Muscle of back (tissue), 13 donors: ENCODE measurements at places on chromosomes 4 and X.
A peak's percentile ranks its signal among the peaks of the same experiment; 100 is the strongest.

DNA sequence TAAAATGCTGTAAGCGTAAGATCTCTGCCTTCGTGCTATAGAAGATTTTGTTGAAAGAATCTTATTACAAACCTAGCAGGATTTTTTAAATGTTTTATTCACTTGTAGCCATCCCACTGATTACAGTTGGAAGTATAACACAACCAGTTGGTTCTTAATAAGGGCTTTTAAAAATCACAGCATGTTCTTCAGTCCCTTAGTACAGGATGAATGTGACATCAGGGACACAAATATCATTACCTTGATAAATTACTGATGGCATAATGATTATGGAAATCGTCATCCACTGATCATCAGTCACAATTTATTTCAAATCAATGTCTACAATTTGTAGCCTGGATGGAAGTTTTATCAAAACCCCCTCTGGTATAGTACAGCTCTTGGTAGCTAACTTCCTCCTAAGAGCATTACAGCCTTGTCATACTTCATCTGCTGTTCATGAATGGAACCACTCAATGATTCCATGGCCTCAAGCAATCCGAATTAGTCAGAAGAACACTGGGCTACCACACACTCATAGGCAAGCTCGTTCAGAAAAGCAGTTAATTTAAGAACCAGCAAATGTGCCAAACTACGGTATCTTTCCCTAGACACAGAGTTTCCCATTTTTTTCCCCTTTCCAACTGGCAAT lies 389.2 kb upstream of the TENM3 start:
- DNase-seq = no peak

GRCh38 chr4:41661442-41662076 lies 87.0 kb downstream of the PHOX2B start:
- peak; percentile 49 for DNase-seq

GRCh38 chrX:69293776-69294601 lies 128.7 kb upstream of the PJA1 start:
- no peak for DNase-seq

- DNase-seq = no peak
These were observed 334.5 kb downstream of the GASK1B start for GRCh38 chr4:157838366-157838765.

- DNase-seq = no peak
These were observed 21.9 kb downstream of the SMAD1 start for GRCh38 chr4:145503486-145504072.

GRCh38 chr4:24604558-24605214 lies 20.3 kb upstream of the DHX15 start:
- DNase-seq = no peak
